ENCODE measurements at places on chromosomes 4 and X.

GRCh38 chrX:10110984-10111363 lies 45.8 kb upstream of the CLCN4 start:
- peak; percentile 25 for DNase-seq

DNA sequence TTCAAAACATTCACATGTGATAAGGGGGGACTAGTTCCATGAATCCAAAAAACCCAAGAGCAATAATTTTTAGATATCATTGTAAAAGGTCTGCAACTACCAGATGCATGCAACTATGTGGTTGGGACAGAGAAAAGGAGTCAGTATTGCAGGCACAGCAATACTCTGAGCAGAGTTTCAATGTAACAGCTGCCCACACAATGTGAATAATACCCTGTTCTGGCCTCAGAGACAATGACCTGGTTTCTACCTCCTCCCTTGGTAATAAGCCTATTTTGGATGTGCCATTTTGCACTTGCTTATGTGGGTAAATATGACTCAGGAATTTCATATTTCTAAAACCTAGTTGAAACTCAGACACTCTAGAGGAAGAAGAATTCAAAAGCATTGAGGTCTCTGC lies 194.8 kb upstream of the RASGEF1B start:
- DNase-seq: no peak

GRCh38 chr4:23770011-23770410 lies 119.8 kb downstream of the PPARGC1A start:
- DNase-seq: no peak

- DNase-seq: no peak
Observed at GRCh38 chr4:83767067-83767466, 231.2 kb downstream of the GPAT3 start.

- no peak for DNase-seq
Observed at GRCh38 chr4:143383005-143383574, 46.4 kb downstream of the GAB1 start.

GRCh38 chrX:39855748-39856129 lies 242.0 kb downstream of the BCOR start:
- peak; percentile 63 for DNase-seq

- DNase-seq: no peak
Observed at GRCh38 chr4:99436462-99436861, 1.3 kb upstream of the ADH7 start.

Measured in stimulated activated CD8-positive, alpha-beta memory T cell treated with anti-CD3 and anti-CD28 coated beads, Interleukin-7, amount 100 ng/mL, for 24 hours (primary cell).